ENCODE measurements at places on chromosomes 11 and 22.

GRCh38 chr11:24240496-24241175 is 256.2 kb upstream of the LUZP2 start:
- DNase-seq = no peak

GRCh38 chr11:5574654-5575053 is 6.0 kb upstream of the OR52B6 start:
- DNase-seq = no peak

GRCh38 chr11:133842053-133842452 is 3.3 kb downstream of the SPATA19 start:
- DNase-seq = no peak

- no peak for DNase-seq
Measured at GRCh38 chr11:2728663-2729332, 29.0 kb upstream of the KCNQ1OT1 start.

DNA sequence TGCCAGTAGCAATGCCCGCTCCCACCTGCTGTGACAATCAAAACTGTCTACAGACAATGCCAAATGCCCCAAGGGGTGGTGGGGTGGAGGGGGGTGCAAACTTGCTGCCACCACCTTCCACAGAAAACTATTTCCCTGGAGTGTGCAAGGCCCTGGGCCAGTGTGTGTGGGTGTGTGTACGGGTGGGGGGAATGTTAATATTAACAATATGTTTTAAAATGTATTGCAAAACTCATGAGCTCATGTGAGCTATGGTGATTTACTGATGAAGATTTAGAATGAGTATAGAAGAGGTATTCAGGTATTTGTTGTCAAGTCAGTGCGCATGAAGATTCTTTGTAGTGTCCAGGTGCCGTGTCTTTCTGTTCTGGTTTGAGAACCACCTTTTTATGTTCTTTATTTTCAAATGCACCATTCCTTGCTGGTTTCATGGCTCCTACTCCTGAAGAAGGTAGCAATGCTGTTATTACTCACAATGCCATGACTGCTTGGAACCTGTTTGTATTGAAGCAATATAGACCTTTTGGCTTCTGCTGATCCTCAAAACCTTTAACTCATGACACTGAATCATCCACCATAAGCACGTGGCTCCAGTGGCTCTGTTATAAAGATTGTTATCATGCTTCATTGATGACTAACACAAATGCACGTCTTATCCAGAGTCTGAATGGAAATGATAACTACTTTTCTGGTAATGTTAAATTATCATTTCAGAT is 29.9 kb upstream of the AQP11 start:
- DNase-seq = no peak

- no peak for DNase-seq
Measured at GRCh38 chr11:82757660-82758357, 24.1 kb upstream of the FAM181B start.

GRCh38 chr11:11571893-11572292 is 49.9 kb downstream of the GALNT18 start:
- DNase-seq = no peak
